ENCODE measurements at places on chromosomes 13 and 19.
A peak's percentile ranks its signal among the peaks of the same experiment; 100 is the strongest.

GRCh38 chr19:45122832-45123231, 29.9 kb downstream of the PPP1R37 start:
- DNase-seq, result no peak

GRCh38 chr19:45444318-45445041, 20.8 kb upstream of the ERCC1 start:
- no peak for DNase-seq

DNA sequence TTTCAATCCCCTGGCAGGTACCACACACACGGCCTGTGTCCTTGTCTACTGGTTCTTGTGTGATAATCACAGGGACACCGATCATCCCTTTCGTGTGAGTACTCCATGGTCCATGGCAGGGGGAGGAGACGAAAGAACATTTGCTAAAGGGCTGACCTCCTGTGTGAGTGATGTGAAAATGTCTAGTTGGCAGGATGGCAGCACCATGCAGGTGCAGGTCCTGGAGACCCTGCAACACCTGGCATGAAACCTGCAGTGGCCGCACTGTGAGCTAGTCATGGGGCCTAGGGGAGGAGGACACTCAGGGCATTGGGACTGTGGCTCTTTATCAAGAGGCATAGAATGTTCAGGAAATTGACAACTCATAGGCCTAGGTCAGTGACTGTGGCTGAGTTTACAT, 22.9 kb upstream of the LGALS14 start:
- no peak for DNase-seq

- peak; percentile 62 for DNase-seq
Measured at GRCh38 chr19:54168174-54168917, 4.6 kb downstream of the TMC4 start.

GRCh38 chr13:51715613-51716012, 88.3 kb downstream of the DHRS12 start:
- DNase-seq, result no peak

DNA sequence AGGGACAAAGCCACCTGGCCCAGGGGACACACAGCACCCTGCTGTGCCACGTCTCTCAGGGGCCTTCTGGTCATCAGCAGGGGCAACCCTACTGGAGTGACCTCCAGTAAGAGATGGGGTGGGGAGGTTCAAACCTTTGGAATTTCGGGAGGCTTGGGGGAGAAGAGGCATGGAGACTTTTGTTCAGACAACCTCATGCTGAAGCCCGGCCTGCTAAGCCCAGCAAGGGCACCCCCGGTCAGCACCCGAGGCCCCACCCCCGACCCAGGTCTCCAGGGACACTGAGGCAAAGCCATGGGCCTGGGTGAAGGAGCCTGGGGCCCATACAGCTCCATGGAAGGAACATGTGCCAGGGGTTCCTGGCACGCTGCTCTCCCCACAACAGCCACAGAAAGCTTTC, 23.3 kb downstream of the ZNF787 start:
- no peak for DNase-seq
